Activated CD8-positive, alpha-beta memory T cell treated with anti-CD3 and anti-CD28 coated beads for 48 hours (primary cell): ENCODE measurements at places on chromosomes 5 and 9.

- DNase-seq = no peak
Observed at GRCh38 chr9:134923466-134923865, 5.8 kb upstream of the FCN1 start.

DNA sequence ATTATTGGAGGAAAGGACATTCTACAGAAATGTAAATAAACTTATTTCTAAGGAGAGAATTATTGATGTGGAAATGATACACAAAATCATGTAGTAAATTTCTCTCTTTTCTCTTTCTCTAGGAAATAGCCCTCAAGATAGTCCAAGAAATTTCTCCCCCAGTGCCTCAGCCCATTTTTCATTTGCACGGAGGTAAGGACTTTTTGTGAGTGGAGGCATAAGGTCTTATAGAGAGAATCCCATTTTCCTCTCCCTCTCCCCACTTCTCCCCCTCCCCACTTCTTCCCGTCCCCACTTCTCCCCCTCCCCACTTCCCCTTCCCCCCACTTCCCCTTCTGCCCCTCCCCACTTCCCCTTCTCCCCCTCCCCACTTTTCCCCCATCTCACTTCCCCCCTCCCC, 106.6 kb downstream of the CD180 start:
- no peak for DNase-seq

DNA sequence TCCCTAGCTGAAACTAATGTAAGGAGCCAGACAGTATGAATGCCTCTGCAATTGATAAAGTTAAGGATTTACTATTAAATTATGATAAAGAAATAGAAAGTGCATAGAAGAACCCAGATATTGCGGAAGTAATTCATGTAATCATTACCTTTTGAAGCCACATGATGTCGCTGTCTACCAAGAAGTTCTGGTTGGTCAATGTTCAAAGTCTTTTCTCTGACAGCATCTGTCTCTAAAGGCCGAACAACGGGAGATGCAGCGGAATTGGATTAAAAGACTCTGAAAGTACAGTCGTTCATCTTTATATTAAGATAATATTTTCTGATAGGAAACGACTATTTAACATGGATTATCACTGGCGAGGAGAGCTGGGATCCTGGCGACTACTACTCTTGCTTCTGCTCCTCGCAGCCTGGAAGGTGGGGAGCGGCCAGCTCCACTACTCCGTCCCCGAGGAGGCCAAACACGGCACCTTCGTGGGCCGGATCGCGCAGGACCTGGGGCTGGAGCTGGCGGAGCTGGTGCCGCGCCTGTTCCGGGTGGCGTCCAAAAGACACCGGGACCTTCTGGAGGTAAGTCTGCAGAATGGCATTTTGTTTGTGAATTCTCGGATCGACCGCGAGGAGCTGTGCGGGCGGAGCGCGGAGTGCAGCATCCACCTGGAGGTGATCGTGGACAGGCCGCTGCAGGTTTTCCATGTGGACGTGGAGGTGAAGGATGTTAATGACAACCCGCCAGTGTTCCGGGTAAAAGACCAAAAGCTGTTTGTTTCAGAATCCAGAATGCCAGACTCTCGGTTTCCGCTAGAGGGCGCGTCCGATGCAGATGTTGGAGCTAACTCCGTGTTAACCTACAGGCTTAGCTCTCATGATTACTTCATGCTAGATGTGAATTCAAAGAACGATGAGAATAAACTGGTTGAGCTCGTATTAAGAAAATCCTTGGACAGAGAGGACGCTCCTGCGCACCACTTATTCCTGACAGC, at the start of gene PCDHA8:
Gene PCDHA8, plus strand, starts transcription at position 210 of the 985 bp plus-strand sequence. Its CDS starts 135 bp downstream, at position 345.
- no peak for DNase-seq

- no peak for DNase-seq
Observed at GRCh38 chr5:88643315-88643714, 239.7 kb downstream of the MEF2C start.

- no peak for DNase-seq
Observed at GRCh38 chr5:139638736-139639618, 9.2 kb upstream of the CXXC5 start.
